ENCODE measurements at places on chromosomes 7 and 10.

- DNase-seq, result no peak
Measured at GRCh38 chr10:118799777-118800176, 45.0 kb upstream of the CACUL1 start.

- no peak for DNase-seq
Measured at GRCh38 chr7:1898628-1899185, 228.6 kb downstream of the ELFN1 start.

- no peak for DNase-seq
Measured at GRCh38 chr7:158570449-158571170, 17.0 kb downstream of the PTPRN2 start.

- no peak for DNase-seq
Measured at GRCh38 chr7:46695051-46695708, 774.1 kb upstream of the IGFBP3 start.

DNA sequence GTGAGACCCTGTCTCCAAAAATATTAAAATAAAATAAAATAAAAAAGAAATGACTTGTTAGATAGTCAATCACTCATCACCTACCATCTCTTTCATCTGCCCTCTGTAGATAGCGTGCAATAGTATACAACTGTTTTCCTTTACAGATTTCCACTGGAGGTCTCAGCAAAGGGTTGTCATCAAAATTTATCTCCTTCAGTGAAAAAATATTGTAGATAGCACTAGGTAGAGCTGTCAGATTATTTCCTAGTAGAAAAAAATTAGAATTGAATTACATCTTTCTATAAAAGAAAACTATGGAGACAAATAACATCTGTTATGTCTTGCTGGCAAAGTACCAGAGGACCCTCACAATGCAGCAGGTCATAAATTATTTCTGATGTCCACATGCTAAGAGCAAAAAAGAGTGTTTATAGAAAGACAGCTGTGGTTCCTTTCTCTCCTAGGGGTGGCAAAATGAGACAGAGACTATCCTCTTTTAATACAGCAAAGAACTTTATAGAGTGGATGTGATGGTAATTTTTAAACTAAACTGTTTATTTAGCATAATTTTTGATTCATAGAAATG lies 16.3 kb upstream of the CYP51A1 start:
- DNase-seq, result no peak

GRCh38 chr7:107394831-107395230 lies 75.0 kb upstream of the GPR22 start:
- no peak for DNase-seq

DNA sequence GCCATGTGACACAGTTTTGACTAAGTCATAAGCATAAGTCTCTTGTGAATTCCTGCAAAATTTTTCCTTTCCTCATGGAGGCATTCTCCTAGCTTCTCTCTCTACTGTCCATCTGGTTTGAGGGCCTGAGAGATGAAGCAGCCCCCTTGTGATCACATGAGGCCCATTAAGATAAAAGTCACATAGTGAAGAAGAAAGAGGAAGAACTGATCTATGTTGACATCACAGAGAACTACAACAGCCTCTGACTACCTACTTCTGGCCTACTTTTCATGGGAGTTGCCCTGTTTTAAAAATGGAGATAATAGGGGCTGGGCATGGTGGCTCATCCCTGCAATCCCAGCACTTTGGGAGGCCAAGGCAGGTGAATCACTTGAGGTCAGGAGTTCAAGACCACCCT lies 50.4 kb downstream of the TFEC start:
- DNase-seq, result no peak

GRCh38 chr10:11240641-11241040 lies 223.0 kb downstream of the CELF2 start:
- no peak for DNase-seq

GRCh38 chr10:104052431-104052830 lies 33.2 kb downstream of the COL17A1 start:
- no peak for DNase-seq

- no peak for DNase-seq
Measured at GRCh38 chr7:157271991-157272324, 64.8 kb upstream of the DNAJB6 start.

DNA sequence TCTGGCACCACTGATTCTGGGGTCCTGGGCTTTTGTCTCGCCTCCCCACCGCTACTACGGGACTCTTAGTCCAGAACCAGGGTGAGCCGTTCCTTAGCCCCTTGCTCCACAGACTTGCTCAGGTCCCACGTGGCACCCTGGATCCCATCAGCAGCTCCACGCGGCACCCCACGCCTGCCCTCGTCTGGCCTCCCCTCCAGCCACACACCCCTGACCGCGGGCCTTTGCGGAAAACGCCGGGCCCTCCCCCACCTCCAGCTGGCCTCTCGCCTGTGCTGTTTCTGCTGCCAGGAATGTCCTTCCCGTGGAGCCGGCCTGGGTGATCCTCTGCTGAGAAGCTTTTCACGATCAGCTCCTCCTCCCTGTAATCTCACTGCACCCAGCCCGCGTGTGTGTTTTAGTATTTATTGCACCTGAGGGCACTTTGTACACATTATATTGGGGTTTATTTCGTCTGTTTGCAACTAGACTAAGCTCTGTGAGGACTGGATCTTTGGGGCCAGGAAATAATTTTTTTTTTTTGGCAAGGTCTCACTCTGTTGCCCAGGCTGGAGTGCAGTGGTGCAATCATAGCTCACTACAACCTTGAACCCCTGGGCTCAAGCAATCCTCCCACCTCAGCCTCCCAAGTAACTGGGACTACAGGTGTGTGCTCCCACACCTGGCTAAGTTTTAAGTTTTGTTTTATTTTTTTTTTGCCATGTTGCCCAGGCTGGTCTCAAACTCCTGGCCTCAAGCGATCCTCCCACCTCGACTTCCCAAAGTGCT lies 10.5 kb upstream of the TTYH3 start:
- DNase-seq, result no peak

DNA sequence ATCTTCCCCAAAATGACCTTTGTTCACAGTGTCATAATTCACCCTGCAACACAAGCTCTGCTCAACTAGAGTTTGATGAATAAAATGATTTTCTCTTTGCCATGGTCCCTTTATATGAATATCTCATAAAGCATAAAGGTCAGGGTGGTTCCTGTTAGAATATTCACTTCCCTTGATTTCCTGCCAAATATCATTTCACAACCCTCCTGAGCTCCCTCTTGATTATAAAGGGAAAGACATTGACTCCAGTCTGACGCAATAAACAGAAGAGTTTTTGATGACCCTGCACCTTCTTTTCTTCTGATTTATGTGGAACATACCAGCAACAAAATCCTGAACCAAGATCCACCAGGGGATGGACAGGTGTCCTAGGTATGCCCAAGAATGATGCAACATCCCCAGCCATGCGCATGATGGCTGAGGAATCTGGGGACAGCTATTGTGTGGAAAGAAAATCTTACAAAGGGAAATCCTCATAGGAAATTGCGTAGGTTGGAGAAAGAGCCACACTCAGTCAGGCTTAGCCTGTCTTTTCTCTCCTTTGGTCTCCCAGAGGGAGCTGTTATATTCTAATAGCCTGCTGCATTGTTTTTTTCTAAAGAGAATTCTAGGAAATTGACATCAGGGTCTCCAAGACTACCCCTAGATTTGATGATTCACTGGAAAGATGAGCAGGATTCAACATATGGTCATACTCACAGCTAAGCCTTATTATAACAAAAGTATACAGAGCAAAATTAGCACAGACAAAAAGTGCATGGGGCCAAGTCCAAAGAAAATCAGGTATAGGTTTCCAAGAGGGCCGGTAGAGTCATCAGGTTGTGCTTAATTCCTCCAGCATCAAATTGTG lies 18.8 kb downstream of the IFIT3 start:
- no peak for DNase-seq

- DNase-seq, result no peak
Measured at GRCh38 chr7:140249036-140249806, 72.4 kb upstream of the KDM7A start.

DNA sequence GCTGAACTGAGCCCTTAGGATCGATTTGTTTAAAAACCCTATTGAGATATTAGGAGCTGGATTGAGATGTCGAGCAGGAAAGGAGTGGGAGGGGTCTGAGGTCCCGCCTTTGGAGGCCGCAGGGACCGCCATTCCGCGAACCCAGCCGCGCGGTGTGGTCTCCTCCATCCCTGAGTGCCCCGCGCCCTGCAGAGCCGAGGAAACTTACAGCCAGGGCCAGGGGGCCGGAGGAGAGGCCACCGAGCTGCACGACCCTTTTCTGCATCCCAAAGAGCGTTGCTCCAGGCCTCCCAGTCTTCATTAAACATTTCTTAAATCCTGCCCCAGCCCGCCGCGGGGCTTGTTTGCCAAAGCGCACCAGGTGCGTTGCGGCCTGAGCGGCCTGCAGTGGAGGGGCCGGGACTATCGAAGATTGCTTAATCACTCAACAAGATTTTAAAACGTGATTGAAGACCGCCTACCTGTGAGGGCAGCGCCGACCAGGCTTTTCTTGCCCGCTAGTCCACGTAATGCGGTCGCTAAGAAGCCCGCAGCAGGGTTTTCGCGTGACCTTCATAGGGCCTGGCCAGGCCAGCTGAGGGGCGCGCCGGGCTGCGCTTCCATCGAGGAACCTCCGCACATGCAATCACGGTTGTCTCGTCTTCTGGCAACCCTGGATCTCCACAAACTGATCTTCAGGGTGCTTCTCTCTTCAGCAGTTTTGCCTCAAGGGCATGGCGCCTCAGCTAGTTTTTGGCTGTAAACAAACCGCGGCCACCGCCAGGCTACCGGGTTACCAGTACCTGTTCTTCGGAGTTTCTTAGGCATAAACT lies 2.0 kb upstream of the CTBP2 start:
- DNase-seq, result no peak

DNA sequence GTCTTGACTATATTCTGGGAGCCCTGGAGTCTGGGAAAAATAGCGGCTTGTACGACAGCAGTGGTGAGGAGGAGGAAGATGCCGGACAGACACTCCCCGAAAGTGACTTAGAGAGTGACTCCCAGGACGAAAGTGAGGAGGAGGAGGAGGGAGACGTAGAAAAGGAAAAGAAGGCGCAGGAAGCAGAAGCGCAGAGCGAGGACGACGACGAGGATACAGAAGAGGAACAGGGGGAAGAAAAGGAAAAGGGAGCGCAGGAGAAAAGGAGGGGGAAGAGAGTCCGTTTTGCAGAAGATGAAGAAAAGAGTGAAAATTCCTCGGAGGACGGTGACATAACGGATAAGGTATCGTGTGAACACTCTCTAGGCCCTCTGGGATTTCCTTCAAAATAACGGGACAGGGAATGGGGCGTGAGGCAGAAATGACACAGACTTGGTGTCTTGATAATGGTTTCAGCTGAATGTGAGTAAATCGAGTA lies 908 bp downstream of the NOM1 start:
- no peak for DNase-seq

GRCh38 chr10:9681655-9682054 lies 1336.0 kb upstream of the CELF2 start:
- DNase-seq, result no peak

- no peak for DNase-seq
Measured at GRCh38 chr10:98423691-98424120, 8.7 kb upstream of the PYROXD2 start.

DNA sequence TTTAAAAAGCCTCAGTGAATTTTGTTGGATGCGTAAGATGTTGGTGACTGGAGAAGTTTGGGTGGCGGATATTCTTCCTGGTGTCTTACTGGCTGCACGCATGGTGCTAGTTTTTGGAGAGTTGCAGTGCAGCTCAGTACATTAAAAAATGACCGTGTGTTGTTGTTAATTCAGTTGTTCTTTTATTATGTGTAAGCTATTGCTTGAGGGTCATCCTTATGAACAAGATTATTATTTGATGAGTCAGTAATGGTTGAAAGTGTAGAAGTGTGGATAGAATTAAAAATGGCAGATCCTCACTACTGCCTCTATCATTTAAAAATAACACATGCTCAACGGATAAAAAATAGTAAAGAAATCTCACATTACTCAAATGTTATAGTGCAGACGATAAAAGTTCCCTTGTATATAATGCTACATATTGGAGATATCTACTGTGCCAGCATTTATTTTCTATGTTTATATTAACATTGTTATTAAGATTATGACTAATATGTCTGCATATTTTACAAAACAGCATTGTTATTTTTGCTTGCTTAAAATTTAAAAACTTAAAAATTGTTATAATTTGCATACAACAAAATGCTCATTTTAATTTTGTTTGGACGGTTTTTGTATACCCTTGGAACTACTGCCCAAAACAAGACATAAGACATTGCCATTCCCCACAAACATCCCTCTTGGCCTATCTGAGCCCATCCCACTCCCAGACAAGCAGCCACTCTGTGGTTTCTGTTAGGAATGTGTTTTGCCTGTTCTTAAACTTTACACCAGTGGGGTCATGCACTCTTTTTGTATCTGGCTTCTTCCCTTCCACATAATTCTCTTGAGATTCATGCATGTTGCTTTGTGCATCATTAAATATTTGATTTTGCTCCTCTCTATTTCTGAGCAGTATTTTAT lies 142.0 kb downstream of the DOCK1 start:
- DNase-seq, result no peak

- DNase-seq, result no peak
Measured at GRCh38 chr7:38671911-38672905, 41.0 kb upstream of the AMPH start.

DNA sequence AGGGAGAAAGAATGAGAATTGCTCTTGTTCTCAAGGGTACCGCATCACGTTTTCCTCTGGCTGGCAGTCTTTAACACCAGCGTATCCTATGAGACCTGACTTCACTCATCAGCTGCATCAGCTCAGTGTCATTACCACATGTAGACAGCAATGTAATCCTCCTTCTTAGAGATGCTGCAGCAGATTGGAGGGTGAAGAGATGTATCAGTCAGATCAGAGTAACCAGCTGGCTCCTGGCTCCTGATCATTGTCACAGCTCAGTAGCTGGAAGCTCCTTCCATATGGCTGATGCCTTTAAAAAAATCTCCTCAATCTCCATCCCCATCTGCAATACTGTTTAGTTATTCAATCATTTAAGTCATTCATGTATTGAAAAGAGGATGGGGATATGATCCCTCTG lies 39.7 kb upstream of the EPHB6 start:
- no peak for DNase-seq

DNA sequence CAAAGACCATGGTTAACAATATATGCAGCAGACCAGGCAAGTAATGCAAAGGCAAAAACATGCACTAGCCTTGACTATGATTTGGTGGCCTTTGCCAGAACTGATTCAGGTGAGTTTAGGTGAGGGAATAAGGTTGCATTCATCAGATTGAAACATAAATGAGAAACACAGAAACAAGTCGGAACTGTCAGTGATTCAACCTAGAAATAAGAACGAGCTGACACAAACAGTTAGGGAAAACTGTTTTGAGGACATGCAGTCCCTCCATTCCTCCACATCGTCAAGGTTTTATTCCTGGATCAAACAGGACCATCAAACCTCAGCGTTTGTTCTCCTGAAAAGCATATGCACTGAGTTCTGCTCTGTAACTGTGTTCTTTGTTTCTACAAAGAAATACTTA lies 1.8 kb downstream of the ZNF248 start:
- no peak for DNase-seq

DNA sequence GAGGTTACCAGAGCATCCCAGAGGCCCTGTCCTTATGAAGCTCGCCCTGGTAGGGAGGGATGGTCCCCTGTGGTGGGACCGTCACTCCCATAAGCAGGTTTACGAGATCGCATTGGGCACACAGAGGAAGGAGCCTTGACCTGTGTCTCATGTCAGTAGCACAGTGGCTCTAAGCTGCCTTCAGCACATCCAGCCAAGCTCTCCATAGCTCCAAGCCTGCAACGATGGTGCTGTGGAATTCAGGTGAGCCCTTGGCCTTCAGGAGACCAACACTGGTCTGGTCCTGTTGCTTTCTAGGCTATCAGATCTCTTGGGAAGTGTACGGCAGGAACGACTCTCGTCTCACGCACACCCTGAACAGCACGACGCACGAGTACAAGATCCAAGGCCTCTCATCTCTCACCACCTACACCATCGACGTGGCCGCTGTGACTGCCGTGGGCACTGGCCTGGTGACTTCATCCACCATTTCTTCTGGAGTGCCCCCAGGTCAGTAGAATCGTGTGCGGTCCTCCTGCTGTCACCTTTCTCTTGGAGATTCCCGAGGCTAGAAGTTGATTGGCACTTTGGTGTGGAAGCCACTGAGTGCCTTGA lies 605.3 kb upstream of the FOXK1 start:
- no peak for DNase-seq

Data from T-cell (primary cell).